ENCODE measurements at places on chromosomes 7 and 10.

GRCh38 chr10:24468281-24468751 lies 255.4 kb downstream of the ARHGAP21 start:
- DNase-seq: no peak

DNA sequence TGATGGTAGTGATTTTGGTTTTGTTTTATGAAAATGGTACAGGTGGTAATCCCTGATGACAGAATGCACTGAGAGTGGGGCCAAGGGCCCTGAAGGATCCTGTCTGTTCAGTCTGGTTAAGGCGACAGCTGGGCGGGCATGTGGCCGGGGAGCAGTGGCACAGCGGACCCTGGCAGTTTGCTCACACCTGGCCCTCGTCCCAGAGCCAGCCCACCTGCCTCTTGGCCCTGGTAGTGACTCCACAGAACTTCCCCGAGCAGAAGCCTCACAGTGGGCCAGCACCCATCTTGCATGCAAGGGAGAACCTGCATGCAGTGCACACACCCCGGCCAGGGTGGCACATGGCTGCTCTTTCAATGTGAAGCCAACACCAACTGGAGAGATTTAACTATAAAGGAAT lies 82.8 kb downstream of the ALOX5 start:
- DNase-seq: no peak

DNA sequence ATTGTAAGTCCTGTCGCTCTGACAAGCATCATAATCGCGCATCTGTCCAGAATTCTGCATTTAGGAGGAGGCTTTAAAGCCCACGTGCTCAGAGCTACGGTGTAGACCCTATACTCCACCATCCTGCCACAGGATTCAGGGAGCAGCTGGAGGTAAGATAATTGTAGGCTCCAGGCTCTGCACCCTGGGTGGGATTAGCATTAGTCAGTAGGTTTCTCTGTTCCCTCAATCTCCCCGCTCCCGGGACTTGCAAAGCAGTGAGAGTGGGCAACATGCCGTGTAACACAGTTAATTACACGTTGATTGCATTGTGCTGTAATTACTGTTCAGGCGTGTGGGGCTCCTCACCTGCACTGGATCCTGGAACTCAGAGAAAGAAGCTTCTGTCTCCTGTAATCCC lies 89.3 kb upstream of the CUX1 start:
- DNase-seq: no peak

GRCh38 chr10:42684517-42684916 lies 46.1 kb upstream of the ZNF33B start:
- no peak for DNase-seq

- no peak for DNase-seq
These were observed 56.9 kb downstream of the ATAD1 start for GRCh38 chr10:87761153-87761552.

GRCh38 chr7:16905300-16906044 lies 23.7 kb upstream of the AGR3 start:
- DNase-seq: no peak

- no peak for DNase-seq
These were observed 18.1 kb downstream of the VIPR2 start for GRCh38 chr7:159126311-159127260.

- DNase-seq: no peak
These were observed 26.9 kb downstream of the ABLIM1 start for GRCh38 chr10:114631090-114631665.

DNA sequence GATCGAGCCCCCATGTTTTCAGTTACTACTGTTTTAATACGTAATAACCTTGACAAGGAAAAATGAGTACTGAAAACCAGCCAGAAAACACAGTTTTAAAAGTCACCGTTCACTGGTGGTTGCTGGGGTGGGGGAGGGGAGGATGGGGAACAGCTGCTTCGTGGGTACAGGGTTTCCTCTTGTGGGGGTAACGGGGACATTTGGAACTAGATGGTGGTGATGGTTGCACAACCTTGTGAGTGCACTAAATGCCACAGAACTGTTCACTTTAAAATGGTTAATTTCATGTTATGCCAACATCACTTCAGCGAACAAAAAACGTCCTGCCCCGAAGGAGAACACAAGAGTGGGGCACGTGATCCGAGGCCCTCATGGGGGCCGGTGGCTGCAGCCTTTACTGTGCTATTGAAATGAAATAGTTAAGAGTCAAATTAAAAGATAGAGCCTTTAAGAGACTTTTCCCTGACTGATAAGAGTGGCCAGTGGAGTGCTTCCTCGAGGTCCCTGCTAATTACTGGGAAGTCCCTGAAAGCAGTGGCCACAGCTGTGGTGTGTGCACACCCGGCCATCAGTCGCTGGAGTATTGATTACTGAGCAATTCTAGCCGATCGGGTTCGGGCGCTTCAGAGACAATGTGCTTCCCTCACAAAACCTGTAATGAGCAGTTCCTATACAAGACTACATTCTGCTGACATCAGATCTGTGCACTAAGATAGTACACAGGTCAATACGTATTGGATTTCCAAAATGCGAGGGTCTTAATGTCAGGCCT lies 80.3 kb downstream of the EBF3 start:
- no peak for DNase-seq

GRCh38 chr7:138878856-138879255 lies 80.9 kb upstream of the ATP6V0A4 start:
- no peak for DNase-seq

DNA sequence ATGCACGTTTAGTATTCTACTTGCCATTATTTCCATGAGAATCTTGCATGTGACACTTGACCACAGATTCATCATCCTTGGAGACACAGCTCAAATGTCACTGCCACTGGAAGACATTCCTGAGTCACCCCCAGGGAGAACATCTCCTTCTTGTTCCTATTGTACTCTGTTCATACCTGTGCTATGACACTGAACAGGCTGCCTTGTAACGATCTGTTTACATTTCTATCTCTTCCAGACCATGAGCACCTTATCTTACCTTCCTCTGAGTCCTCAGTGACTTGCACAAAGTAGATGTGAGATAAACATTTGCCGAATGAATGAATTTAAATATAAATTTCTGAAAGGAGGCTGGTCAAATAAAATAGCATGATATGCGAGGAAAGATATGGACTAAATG lies 331.9 kb upstream of the LRRN3 start:
- no peak for DNase-seq

GRCh38 chr7:47778153-47778661 lies 170.1 kb downstream of the PKD1L1 start:
- DNase-seq: no peak

DNA sequence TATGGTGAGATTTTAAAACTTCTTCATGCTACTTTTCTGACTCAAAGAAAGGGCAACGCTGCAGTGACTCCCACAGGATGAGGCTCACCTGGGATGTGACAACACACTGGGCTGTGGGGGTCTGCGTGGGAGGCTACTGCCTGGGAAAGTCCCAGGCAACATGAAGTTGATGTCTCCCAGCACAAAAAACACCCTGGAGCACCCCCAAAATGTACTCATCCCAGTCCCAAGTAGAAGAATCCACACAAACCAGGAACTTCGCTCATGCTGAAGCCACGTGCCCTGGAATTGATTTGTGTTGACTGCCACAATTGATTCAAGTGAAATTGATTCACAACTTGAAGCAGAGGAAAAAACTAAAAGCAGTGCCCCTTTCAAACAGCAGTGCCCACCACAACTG lies 24.9 kb upstream of the PTPRN2 start:
- DNase-seq: no peak

GRCh38 chr7:64528770-64529169 lies 34.1 kb downstream of the ZNF680 start:
- DNase-seq: no peak

- DNase-seq: no peak
These were observed 278.9 kb downstream of the HPSE2 start for GRCh38 chr10:98956576-98957260.
